ENCODE measurements at places on chromosomes 12 and 14.
A peak's percentile ranks its signal among the peaks of the same experiment; 100 is the strongest.

- no peak for DNase-seq
Measured at GRCh38 chr14:52977798-52978197, 26.9 kb upstream of the FERMT2 start.

- no peak for DNase-seq
Measured at GRCh38 chr14:83041224-83041623, 1507.6 kb upstream of the SEL1L start.

GRCh38 chr12:120944645-120945217 lies 33.6 kb upstream of the HNF1A start:
- peak; percentile 84 for DNase-seq

GRCh38 chr12:112606611-112607365 lies 184.8 kb upstream of the RPH3A start:
- no peak for DNase-seq

- DNase-seq, result no peak
Measured at GRCh38 chr12:98297538-98297937, 217.9 kb upstream of the TMPO start.

- DNase-seq, result no peak
Measured at GRCh38 chr12:100576331-100577036, 3.0 kb downstream of the GAS2L3 start.

DNA sequence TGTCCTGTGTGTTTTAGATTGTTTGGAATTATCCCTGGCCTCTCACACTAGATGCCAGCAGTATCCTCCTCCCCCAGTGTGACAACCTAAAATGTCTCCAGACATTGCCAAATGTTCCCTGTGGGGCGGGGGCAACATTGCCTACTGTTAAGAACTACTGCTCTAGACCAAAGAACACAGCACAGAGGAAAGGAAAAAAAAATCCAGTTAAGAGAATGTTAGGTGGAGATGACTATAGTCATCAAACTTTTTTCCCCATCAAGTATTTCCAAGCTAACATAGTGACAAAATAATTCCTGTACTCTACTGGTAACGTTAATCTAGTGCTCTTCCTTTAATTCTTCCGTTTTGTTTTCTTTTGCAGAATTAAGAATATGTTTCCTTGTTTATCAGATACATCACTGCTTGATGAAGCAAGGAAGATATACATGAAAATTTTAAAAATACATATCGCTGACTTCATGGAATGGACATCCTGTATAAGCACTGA lies 3.5 kb downstream of the CDKN1B start:
- DNase-seq, result no peak

DNA sequence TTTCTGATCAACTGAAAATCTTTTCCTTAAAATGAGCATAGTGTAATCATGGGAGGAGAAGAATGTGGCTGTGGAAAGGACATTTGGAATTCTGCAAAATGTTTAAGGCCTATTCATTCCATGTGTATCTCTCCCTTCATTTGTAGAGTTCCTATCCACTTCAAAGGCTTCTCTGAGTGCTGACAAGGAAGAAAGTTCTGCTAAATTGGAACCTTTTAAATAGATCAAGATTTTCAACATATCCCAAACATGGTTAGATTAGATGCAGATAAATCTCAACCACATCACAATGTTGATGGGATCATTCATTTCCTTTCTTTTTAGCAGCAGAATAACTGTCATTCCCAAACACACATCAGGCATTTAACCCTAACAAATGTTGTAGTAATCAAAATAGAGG lies 28.4 kb upstream of the SIX1 start:
- DNase-seq, result no peak

GRCh38 chr12:4909410-4909733 lies 333 bp upstream of the KCNA1 start:
- no peak for DNase-seq

DNA sequence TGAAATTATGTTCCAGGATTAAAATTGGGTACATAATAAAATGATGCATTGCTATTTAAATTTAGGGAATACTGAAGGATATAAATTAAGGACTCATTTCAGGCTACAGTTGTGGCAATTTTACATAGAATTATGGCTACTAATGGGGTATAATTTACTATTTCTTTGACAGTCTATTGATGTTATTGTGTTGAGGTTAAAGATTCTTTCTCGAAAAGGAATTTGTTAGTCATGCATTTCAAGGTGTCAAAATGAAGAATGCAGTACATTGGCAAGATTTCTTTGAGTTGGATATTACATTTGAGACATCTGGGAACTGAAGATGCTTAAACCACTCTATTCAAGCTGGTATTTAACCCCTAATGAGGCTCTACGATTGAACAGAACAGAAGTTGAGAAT lies 28.3 kb downstream of the SLC5A8 start:
- no peak for DNase-seq

Measured in activated CD4-positive, alpha-beta T cell treated with anti-CD3 and anti-CD28 coated beads, Interleukin-2, amount 50 U/mL, for 48 hours (primary cell).